ENCODE measurements at places on chromosomes 2 and 18.

DNA sequence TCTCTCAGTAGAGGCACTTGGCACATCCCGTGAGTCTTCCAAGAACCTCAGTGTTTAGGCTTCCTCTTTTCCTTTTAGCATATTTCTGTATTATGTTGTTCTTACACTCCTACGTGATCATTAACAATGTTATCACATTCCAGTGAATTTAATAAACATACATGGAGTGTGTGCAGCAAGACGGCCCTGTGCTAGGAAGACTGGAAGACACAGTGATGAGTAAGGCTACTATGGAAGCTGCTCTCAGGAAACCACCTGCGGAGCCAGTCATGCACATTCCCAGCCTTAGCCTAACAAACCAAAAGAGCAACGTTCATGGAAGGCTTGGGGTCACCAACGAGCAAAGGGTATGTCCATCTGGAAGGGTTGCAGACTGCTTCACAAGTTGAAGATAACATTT lies 103.4 kb downstream of the ETAA1 start:
- DNase-seq: no peak

DNA sequence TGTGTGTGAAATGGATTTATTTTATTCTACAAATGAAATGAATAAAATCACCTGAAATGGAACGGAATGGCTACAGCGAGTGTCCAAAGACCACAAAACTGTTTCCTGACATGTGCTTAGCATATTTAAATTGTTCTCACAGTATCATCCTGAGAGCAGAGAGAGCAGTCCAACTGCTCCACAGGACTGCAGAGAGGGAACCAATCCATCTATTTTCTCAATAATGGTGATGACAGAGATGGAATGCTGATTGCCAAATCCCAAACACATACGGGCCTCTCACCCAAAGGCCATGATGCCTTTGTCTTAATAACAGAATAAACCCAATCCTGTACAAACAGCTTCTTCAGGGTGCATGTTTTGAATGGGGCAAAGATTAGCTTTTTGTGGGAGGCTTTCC lies 41.1 kb downstream of the STAT1 start:
- DNase-seq: no peak

- no peak for DNase-seq
These were observed 302.7 kb upstream of the MGAT5 start for GRCh38 chr2:133951209-133951608.

- peak; percentile 47 for DNase-seq
These were observed 78.2 kb downstream of the UBE2E3 start for GRCh38 chr2:181058378-181059269.

- no peak for DNase-seq
These were observed 125.7 kb downstream of the KCTD1 start for GRCh38 chr18:26422472-26423162.

- no peak for DNase-seq
These were observed 161.0 kb upstream of the ID2 start for GRCh38 chr2:8520791-8521344.

DNA sequence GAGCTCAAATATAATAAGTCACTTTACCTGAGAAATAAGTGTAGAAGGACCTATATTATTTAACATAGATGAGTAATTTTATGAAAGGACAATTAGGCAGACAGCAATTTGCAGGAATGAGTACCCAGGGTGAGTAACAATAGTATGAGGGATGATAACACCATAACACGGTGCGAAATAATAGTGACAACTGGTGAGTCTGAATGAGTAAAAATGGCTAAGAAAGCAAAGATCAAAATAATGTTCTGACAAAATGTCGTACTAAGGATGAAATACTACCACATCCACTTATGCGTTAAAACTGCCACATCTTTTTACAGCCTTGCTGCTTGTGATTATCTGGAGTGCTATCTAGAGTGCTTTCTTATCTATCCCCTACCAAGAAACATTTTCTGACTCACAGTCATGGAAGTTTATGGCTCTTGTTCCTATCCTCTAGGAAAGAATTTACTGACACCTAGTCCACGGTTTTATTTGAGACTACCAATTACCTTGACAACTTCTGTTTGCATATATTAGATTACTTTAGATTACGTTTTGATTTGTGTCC lies 929.7 kb downstream of the LRP1B start:
- no peak for DNase-seq

DNA sequence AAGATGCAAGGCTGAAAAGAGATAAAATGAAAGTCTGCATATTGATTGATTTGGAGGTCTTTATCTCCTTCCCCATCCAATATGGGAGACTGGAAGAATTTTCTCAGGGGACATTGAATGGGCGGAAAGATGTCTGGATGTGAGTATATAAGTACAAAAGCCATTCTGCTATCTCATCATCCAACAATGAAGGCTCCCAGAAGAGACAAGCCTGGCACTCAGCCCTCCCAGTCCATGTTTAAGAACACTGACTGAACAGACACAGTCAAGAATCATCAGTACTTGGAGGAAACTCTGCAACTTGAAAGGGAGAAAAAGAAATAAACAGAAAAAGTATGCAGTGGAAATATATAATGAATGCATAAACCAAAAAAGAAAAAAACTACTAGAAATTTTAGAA lies 80.9 kb downstream of the PTRHD1 start:
- DNase-seq: no peak

DNA sequence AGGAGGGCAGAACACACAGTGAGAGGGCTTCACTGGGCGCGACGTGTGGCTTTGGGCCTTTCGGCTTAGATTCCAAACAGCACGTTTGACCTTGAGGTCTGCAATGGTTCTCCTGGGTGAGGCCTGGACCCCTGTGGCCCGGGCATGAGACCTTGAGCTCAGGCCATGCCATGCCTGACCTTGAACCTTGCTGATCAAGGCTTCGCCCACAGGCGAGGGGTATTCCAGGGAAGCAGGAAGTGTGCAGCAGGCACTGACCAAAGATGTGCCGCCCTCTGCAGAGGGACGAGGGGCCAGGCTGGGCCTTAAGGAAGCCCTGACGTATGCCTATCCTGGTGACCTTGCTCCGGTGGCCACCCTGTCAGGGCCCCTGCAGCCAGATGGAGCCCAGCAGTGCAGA lies 178.3 kb upstream of the HDAC4 start:
- DNase-seq: no peak

DNA sequence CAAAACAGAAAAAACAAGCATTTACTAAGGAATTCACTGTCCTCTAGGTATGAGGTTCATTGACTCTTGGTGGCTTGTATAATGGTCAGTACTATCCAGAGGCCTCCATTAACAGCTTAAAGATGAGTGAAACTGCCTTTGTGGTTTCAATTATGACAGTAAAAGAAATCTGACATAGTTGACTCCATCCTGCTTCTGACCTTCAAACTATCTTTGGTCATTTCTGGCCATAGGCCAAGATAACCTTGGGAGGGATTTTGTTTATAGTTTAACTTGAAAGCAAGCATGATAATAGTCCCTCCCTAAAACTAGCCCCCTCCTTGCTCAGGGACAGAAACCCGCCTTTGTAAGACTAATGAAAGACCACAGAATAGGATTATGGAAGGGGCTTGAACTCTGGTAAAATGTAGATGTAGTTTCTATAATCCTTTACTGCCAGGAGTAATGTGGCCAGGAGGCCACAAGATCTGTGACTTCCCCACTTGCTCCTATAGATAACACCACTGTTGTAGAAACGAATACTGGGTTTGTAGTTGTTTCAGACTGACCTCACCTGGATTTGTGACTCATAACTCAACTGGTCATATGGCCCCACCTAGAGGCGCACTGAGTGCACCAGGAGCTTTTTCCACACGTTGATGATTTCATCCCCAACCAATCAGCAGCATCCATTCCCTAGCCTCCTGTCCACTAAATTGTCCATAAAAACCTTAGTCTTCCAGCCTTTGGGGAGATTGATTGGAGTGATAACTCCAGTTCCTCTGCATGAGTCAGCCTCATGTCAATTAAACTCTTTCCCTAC lies 8.6 kb upstream of the PLEKHM3 start:
- DNase-seq: peak; percentile 68
